Naive thymus-derived CD8-positive, alpha-beta T cell (primary cell): ENCODE measurements at places on chromosomes 1 and 21.

DNA sequence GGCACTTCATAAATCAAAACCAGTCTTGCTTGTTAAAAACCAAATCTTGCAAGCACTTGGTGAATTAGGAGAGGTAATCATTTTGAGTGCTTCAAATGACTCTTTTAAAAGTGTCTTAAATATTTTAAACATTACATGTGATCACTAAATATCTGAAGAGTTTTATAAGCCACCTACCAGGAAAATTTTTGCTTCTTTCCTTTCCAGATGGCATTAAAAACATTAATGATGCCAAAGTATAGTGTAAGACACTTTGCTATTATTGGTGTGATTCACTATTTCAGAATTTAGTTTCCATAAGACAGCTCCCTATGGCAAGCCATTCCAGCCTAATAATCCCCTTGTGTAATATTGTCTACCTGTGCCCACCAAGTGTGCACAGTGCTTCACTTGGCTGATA is 548.8 kb upstream of the ADAMTS5 start:
- DNase-seq = no peak
- peaks cover 12% of the 10 kb centered on the region for H3K36me3 ChIP-seq
- H3K4me1 ChIP-seq = no peaks in the 10 kb centered on the region
- H3K27me3 ChIP-seq = no peaks in the 10 kb centered on the region
- H3K27ac ChIP-seq = no peak overlapping the region

- H3K27me3 ChIP-seq = peaks cover 8% of the 10 kb centered on the region
- no peak overlapping the region for H3K27ac ChIP-seq
- no peaks in the 10 kb centered on the region for H3K36me3 ChIP-seq
- H3K4me3 ChIP-seq = no peak overlapping the region
These were observed 24.3 kb downstream of the UBE2Q1 start for GRCh38 chr1:154533952-154534844.

GRCh38 chr1:6084781-6085495 is 39.2 kb downstream of the KCNAB2 start:
- no peaks in the 10 kb centered on the region for H3K4me1 ChIP-seq
- DNase-seq = no peak
- peaks cover 5% of the 10 kb centered on the region for H3K36me3 ChIP-seq
- no peaks in the 10 kb centered on the region for H3K27me3 ChIP-seq

DNA sequence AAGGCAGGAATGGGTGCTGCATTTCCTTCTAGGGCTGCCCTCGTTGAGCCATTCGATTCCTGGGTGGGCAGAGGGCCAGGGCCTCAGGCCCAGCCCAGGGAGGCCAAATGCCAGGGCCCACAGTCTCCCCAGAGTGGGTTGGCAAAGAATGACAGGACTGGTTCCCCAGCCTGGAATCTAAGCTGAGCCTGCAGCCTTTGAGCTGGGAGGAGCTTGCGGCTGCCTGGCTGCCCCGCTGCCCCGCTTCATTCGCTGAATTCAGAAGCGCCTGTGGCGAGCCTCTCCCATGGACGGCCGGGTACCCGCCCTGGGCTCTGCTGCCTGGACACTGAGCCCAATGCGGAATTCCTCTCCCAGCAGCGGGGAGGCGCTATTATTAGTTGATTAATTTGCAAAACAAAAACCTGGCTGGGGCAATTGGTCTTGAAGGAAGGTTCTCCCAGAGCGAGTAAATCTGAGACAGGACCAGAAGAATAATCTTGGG is 32.3 kb upstream of the TARDBP start:
- peaks cover 44% of the 10 kb centered on the region for H3K27me3 ChIP-seq
- no peak for DNase-seq
- no peak overlapping the region for H3K4me3 ChIP-seq

GRCh38 chr21:43987509-43987908 is 24.6 kb upstream of the TRAPPC10 start:
- H3K36me3 ChIP-seq = peaks cover 7% of the 10 kb centered on the region
- no peak for DNase-seq
- no peak overlapping the region for H3K27ac ChIP-seq
- no peaks in the 10 kb centered on the region for H3K27me3 ChIP-seq
